ENCODE measurements at places on chromosomes 11 and 22.

GRCh38 chr22:17319546-17319945 is 49.7 kb upstream of the CECR2 start:
- no peak for DNase-seq

- DNase-seq: no peak
Measured at GRCh38 chr11:37748641-37749040, 1150.6 kb upstream of the RAG2 start.

DNA sequence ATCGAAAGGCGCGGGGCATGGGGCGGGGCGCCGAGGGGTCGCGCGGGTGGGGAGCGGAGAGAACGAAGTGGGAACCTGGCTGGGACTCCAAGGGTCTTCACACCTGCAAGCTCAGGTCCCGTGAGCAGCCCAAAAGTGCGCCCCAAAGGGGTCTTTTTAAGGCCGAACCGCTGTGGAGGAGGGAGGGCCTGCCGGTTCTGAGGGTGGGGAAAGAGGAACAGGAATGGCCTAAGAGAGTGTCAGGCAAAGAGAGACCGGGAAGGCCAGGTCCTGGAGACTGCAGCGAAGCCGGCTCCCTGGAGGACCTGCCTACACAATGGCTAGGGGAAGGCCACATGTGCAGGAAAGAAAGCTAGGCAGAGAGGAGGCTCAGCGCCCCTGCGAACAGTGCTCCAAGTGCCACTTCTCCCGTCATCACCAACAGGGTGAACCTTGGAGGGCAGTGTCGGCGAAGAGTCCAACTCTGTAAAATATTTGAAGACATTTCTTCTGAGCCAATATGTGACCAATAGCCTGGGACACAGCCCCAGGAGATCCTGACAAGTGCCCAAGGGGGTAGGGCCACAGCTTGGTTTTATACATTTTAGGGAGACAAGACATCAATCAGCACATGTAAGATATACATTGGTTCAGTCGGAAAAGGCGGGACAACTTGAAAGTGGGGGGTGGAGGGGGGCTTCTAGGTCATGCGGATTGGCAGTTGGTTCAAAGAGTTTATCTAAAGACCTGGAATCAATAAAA is 710 bp upstream of the DGCR2 start:
- no peak for DNase-seq

DNA sequence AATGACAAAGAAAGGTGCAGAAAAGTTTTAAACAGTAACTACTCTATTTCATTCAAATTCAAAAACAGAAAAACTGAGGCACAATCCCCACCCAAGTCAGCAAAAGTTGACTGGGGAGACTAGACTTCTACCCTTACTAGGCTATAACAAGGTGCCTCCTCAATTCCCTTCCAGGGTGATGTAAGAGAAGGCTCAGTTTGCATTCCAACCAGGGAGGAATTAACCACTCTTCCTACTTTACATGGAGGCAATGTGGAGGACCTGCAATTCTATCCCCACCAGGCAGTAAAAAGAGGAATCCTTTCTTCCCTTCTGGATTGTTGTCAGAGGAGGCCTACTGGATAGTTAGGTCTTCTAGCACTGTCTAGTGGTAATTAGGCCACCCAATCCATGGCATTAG is 26.1 kb downstream of the TYR start:
- no peak for DNase-seq

DNA sequence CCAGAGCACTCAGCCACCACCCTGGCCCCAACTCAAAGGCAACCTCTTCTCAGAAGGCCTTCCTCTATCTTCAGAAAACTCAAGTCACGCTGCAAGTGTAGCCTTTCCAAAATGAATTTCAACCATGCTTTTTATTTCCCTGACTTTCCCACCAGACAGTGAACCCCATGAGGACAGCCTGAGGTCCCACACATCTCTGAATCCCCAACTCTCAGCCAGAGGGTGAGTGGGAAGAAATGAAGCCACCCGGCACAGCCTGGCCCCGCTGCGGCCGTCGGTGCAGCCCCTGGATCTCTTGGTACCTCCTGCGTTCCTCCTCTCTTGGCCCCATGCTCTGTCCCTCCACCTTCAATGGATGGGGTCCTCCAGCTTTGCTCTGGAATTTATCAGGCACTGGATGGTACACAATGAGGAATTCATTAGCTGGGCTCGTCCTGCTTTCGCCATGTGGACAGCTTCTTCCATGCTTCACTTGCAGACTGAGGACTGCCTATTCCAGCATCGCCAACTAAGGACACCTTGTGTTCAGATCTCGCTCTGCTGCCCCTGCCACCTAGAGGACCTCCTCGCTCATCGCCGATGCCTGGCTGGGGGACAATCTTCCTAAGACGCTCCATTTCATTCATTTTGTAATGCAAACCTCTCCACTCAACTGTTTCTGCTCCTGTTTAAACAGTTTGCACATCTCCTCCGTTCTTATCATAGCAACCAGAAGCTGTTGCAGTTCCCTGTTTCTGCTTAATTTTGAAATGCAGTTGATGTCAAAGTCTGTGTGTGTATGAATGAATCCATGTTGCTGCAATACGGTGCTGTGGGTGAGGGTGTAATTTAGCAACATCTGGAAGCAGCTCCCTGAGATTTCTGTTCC is 672.1 kb downstream of the TBC1D22A start:
- no peak for DNase-seq

DNA sequence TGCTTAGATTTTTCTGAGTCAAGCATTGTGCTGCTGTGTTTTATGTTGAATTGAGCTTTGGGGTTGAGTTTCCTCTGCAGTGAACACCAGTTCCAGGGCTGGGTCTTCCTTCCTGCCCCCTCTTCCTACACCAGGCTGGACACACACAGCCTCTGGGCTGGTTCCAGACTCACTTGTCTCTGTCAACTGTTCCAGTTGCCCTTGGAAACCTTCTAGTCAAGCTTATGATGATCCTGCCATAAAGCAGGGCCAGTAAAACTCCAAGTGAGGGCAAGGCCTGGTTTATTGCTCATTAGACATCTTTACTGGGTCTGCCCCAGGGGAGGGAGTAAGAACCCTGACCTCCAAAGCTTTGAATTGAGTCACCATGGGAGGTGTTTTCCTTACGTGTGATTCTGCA is 61.1 kb downstream of the KIAA1671 start:
- no peak for DNase-seq
